ENCODE measurements at places on chromosomes 2 and 18. TPM values are rescaled to one million over a fixed set of nuclear protein-coding genes. Genes with fewer than 3 reads are reported as not detected.

ATP6V1C2 gene
- 1.4 TPM for total RNA-seq

IGFBP5 gene
- 743 TPM for total RNA-seq

- DNase-seq, result no peak
Measured at GRCh38 chr2:98379311-98380202, 33.3 kb downstream of the CNGA3 start.

CELF4 gene
- total RNA-seq, result 1.0 TPM

LRRTM4 gene
- total RNA-seq, result not detected

KATNAL2 gene
- 1.0 TPM for total RNA-seq

Data from adrenal gland (tissue), 19 donors.